ENCODE measurements at places on chromosomes 6 and 20. TPM values are rescaled to one million over a fixed set of nuclear protein-coding genes. Genes with fewer than 3 reads are reported as not detected.

GRCh38 chr6:128498234-128498633, 22.2 kb downstream of the PTPRK start:
- no peak for DNase-seq

GRCh38 chr6:136086686-136087085, 163.4 kb downstream of the MTFR2 start:
- no peak for DNase-seq

GRCh38 chr20:23149623-23150279, 63.6 kb upstream of the CD93 start:
- DNase-seq, result no peak

GRCh38 chr6:109301418-109301817, 80.8 kb downstream of the CD164 start:
- no peak for DNase-seq

GRCh38 chr20:3510110-3510509, 39.3 kb downstream of the ATRN start:
- no peak for DNase-seq

DNA sequence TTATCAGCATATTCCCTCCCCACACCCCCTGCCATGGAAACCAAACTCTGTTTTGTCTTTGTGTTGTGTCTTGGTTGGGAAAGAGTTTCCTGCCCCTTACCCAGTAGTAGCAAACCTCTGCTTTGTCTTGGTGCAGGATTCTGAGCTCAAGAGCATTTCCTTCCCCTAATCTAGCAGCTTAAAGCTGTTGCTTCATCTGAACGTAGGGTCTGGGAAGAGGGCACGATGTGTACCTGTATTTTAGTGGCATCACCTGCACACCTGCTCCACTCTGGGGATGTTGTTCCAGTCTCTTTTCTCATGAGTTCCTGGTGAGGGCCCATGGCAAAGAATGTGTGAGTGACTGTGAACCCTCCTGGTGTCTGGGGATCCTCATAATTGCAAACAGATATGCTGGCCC, 164.7 kb downstream of the SCP2D1 start:
- no peak for DNase-seq

- no peak for DNase-seq
Observed at GRCh38 chr6:145096846-145097245, 638.5 kb downstream of the EPM2A start.

The SYTL3 gene
- total RNA-seq, result 14.4 TPM

DNA sequence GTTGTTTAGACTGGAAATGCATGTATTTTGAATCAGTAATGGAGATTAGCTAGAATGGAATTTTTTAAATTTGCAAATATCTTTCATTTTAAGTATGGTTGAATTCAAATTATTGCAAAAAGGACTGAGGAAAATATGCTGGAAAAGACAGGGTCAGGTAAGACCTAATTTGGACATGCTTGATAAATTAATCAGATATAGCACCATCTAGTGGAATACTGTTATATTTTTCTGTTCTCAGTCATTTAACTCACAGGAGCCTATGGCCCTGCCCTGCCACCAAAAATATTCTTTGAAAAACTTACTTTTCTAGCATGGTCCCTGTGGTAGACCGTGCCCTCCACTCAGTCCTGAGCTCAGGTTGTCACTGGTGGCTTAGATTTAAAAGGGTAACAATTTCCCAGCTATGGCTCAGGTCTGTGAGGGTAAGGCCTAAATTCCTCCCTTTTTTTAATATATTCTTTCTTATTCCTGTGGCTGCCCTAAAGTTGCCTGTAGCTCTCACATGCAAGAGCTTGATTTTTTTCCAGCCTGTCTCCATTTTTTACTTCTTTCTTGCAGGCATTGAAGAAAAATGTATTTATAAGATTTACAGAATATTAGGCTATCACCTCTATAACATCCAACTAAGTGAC, 25.3 kb upstream of the KIAA1586 start:
- no peak for DNase-seq

- no peak for DNase-seq
Observed at GRCh38 chr20:25418776-25419175, 11.3 kb downstream of the GINS1 start.

The NT5E gene
- total RNA-seq, result 11.0 TPM

The CGA gene
- total RNA-seq, result not detected

GRCh38 chr20:12022126-12022525, 104.4 kb downstream of the BTBD3 start:
- no peak for DNase-seq

DNA sequence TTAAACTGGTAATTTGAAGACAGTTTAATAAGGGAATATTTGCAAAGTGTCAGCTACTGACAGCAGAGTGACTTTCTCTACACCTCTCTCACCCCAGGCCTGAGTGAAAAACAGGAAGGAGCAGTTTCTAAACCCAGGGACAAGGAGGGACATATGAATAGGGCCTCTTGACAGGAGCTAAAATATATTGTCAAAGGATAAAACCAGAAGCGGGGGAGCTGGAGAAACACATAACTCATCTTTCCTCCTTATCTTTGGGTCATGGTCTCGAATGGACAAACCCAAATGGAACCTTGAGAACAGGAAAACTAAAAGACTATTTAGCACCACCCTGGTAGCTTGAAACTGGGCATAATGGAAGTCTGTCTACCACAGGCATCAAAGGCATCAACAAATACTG, 197.5 kb upstream of the FOXA2 start:
- no peak for DNase-seq

- no peak for DNase-seq
Observed at GRCh38 chr6:161138543-161139303, 135.1 kb downstream of the AGPAT4 start.

DNA sequence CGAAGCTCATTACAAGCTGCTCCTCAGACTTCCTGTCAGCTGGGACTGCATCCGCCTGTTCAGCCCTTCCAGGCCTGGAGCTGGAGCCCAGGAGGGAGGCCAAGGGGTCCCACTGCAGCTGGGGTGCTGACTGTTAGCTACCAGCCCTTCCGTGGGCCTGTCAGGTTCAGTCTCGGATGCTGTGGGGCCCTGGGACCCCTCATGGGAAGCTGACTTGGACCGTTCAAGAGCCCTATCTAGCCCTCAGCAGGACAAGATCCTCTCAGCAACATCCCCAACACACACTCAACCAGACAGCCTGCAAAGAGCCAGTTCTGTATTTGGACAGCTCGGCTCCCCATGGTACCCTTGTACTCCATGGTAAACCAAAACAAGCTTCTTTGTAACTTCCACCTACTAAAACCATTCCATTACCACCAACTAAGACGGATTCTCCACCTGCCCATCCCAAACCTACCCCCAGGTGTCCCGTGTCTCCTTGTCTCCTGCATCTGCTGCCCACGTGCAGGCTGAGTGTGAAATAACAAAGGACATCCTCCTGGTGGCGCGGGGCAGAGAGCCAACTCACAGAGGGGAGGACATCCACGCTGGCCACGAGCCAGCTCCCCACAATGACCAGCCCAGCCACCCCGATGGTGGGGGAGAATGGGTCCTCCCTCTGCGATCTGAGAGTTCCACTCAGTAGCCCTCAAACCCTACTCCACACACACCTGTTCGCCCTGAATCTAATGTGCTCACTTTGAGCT, 111.2 kb downstream of the TAF4 start:
- no peak for DNase-seq

The NMBR gene
- not detected for total RNA-seq

The GLP1R gene
- 0.07 TPM for total RNA-seq

The PCK1 gene
- total RNA-seq, result 0.26 TPM

DNA sequence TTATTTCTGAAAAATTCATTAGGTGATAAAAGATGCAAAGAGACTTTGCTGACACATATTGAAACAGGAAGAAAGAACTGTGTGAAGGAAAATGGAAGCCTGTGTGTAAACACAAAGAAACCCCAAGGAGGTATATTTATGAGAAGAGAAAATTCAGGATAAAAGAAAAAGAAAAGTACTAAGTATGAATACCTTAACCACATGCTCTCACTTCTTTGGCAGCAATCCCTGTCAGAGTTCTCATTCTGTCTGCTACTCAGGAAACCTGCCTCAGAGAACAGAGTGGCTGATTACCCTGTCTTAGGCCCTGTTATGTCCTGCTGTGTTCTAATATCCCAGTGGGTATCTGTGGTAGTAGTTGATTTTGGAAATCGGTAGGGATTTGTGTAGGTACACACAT, 457.9 kb downstream of the TBC1D32 start:
- no peak for DNase-seq

The OARD1 gene
- total RNA-seq, result 41.0 TPM

GRCh38 chr6:81772741-81773140, 20.3 kb upstream of the TENT5A start:
- no peak for DNase-seq

DNA sequence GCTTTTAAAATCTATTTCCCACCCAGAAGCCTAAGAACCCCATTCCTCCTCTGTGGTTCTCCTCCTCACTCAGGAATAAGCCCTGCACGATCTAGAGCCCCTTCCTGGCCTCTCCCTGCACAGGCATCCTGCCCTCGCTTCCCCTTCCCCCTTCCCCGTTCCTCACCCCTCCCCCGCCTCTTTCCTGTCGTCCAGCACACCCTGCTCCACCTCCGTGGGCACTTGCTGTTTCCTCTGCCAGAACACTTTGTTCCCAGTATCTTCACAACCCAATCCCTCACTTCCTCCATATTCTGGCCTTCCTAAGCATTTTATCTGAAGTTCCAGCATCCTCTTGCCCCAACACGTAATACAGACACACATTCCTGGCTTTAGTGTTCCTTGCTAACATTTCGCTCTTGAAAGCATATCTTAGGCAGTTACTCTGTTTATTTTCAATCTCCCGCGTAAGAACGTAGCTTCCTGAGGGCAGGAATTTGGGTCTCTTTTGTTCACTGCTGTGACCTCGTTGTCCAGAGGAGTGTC, 20.2 kb upstream of the SLC22A2 start:
- DNase-seq, result no peak

The MDC1 gene
- 47.8 TPM for total RNA-seq

DNA sequence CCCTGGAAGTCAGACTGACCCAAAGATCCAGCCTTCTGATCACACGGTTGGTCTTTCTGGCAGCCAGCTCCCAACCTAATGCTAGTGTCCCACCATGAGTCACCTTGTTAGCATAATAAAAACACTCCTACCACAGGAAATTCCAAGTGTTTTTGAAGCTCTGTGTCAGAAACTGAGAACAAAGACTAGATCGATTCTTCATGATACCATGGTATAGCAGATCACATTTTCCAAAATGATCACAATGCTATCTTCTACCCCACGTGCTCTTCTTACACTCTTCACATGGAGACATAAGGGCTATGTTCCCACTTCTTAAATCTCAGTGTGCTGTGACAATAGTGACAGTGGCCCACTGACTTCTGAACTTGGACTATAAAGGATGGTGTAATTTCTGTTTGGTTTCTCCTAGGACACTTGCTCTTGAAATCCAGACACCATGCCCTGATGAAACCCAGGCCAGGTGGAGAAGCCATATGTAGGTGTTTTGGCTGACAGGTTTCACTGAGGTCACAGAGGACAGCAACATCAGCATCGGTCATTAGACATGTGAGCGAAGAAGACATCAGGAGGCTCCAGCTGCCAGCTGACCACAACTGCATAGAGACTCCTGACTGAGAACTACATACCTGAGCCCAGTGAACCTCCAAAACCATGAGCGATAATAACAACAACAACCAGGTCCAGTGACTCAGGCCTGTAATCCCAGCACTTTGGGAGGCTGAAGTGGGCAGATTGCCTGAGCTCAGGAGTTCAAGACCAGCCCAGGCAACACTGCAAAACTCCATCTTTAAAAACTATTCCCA, 57.5 kb downstream of the MKKS start:
- DNase-seq, result no peak

DNA sequence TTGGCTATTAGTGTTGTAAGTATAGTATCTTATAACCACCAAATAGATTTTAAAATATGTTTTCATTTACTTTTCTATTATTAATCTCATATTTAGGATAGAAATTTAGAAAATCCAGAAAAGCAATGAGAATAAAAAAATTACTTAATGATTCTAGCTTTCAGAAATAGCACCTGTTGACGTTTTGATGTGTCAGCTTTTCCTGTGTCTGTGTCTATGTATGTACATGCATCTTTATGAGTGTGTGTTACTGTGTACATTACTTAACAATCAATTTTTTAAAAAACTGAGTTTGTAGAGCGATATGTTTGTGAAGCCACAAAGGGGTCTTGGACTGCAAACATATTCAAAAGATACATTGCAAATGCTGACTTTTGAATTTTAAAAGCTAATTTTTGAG, 526.9 kb downstream of the BCKDHB start:
- no peak for DNase-seq

GRCh38 chr20:50296450-50297375, 106.1 kb downstream of the CEBPB start:
- DNase-seq, result no peak

- no peak for DNase-seq
Observed at GRCh38 chr20:43542161-43542560, 16.7 kb upstream of the SGK2 start.

DNA sequence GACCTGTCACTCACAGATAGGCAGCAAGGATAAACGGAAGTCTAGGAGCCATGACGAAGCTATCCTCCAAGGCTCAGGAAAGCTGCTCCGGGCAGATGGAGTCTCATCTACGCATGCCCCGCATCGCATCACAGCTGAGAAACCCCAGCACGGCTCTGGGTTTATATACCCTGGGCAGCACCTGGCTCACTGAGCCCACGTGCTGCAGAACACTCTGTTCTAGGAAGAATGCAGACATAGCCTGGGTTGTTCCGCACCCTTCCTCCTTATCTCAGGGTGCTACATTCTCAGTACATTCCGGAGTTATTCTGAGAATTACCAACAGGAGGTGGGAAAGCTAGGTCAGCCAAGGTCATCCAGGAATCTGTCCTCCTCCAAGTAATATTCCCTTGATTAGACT, 260.4 kb downstream of the CBLN4 start:
- DNase-seq, result no peak

DNA sequence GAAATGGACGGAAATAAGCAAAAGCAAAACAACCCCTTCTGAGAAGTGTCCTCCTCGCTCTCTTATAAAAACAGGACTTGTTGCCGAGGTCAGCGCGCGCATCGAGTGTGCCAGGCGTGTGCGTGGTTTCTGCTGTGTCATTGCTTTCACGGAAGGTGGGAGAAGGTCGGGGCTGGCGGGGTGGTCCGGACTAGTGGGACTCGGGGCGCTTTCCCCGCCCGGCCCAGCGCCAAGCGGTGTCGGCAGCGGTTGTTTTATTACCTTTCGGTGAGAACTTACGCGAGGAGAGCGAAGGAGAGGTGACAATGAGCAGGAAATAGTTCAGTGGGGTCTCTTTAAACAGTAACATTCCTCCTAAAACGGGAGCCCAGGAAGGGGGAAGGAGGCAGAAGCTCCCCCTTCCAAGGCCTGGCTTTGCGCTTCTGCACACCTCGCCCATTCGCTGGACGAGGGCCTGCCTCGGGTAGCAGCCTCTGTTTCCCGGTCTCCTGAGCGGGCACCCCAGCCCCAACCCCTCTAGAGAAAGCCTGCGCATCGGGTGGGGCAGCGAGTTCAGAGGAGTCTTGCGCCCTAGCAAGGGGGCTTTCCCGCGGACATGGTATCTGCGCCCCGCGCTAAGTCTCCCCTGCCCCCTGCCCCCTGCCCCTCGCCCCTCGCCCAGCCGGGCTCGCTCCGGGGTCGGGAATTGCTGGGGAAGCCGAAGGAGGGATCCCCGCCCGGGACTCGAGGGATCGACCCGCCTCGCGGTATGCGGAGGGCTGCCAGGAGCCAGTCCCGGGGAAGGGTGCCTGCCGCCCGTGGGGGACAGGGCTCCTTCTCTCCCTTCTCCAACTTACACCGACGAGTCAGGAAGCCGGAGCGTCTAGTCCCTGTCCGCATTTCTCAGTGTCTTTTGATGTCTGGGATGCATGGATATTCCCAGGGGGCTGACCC, 1.2 kb upstream of the TBXT start:
- no peak for DNase-seq

The GPR63 gene
- total RNA-seq, result 0.44 TPM

GRCh38 chr6:82251942-82252341, 4.4 kb upstream of the IBTK start:
- DNase-seq, result no peak

All from T-cell (primary cell).